ENCODE measurements at places on chromosomes 4 and X.

GRCh38 chrX:96843566-96843965, 40.1 kb upstream of the RPA4 start:
- DNase-seq = no peak

GRCh38 chr4:81146466-81146865, 68.6 kb downstream of the PRKG2 start:
- no peak for DNase-seq

GRCh38 chr4:88158038-88158488, 376 bp downstream of the ABCG2 start:
- no peak for DNase-seq

GRCh38 chr4:2797545-2798305, 4.8 kb downstream of the SH3BP2 start:
- DNase-seq = peak; percentile 53

DNA sequence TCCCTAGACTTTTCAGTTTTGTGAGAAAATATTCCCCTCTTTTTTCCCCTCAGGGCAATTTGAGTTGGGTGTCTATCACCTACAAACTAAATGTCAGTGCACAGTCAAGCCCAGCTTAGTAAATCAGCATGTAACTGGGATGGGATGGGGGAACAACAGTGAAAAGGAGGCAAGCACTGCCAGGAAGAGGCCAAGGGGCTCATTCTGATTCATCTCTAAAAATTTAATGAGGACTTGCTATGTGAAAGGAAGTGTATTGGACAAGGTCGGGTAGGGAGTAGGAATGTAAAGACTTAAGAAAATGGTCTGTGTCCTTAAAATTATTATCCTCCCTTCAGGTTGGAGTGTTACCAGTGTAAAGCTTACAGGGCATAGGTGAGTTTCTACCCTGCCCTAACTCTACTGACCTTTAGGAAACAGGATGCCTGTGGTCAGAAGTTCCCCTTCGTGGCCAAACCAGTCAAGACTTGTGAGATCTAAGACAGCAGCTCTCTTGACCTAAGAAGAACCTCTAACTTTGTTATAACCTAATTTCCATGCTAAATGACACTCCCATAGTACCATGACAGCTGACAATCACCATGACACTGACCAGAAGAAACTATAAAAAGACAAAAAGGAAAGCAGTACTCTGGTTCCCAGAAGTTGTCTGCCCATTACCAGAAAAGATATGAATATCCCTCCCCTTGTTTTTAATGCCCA, 194.4 kb upstream of the LDB2 start:
- no peak for DNase-seq

DNA sequence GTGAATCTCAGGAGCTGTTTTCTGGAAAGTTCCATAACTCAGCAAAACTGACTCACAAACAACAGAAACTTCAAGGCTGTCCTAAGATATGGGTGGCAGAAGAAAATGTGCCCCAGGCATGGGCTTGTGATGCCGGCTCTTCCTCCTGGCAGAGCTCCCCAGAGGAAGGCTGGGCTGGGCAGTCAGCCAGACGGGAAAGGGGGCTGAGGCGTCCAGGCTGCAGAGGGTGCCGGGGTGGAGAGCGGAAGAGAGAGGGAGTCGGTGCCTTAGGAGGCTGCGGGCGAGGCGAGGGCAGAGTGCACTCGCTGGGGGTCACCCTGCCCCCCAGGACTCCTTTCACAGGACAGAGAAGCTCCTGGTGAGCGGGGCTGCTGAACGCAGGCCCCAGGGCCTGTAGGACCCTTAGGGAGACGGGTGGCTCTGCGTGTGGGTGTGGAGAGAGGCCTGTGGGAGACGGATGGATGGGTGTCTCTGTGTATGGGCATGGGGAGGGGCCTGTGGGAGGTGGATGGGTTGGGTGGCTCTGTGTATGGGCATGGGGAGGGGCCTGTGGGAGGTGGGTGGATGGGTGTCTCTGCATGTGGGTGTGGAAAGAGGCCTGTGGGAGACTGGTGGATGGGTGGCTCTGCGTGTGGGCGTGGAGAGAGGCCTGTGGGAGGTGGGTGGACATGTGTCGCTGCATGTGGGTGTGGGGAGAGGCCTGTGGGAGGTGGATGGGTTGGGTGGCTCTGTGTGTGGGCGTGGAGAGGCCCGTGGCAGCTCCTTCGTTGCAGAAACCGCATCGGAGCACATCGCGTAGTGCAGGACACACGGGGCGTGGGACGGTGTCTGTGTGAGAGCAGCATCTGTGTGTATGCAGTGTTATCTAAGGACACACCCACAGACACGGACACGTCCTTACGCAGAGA, 15.9 kb downstream of the PCGF3 start:
- no peak for DNase-seq

DNA sequence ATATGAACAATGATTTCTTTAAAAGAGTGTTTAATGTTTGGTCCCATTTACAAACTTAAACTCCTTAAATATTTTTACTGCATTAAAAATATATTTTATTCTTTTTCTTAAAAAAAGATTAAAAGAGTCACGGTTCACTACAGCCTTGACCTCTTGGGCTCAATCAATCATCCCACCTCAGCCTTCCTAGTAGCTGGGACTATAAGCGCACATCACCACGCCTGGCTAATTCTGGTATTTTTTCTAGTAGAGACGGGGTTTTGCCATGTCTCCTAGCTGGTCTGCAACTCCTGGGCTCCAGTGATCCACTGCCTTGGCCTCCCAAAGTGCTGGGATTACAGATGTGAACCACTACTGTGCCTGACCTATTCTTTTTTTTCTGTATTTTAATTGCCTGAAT, 104.7 kb upstream of the TLR2 start:
- no peak for DNase-seq

DNA sequence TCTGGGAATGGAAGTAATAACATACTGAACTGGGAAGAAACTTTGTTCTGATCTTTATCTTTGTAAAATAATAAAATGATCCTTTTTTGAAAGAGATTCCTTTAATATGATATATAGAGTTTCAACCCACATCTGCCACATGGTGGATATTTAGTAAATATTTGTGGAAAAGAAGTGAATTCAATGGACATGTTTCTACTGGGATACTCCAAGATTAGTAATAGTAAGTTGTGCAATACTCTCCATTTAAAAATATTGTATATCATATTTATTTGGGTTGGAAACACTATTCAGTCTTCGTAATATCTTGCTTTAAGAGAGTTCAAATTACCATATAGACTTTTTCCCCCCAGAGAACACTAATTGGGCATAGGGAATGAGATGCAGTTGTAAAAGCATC, 17.8 kb upstream of the ARSJ start:
- no peak for DNase-seq

DNA sequence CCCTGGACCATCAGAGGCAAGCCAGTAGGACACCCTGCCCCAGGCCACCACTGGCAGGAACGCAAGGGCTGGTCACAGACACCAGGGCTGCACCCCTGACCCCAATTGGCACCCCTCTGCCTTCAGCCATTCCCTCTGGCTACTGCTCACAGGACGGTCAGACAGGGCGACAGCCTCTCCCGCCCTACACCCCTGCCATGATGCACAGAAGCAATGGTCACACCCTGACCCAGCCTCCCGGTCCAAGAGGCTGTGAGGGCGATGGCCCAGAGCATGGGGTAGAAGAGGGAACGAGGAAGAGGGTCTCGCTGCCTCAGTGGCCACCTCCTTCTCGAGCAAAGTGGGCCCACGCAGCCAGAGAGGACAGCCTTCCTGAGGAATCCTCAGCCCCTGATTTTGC, 143.5 kb downstream of the SOWAHB start:
- no peak for DNase-seq

DNA sequence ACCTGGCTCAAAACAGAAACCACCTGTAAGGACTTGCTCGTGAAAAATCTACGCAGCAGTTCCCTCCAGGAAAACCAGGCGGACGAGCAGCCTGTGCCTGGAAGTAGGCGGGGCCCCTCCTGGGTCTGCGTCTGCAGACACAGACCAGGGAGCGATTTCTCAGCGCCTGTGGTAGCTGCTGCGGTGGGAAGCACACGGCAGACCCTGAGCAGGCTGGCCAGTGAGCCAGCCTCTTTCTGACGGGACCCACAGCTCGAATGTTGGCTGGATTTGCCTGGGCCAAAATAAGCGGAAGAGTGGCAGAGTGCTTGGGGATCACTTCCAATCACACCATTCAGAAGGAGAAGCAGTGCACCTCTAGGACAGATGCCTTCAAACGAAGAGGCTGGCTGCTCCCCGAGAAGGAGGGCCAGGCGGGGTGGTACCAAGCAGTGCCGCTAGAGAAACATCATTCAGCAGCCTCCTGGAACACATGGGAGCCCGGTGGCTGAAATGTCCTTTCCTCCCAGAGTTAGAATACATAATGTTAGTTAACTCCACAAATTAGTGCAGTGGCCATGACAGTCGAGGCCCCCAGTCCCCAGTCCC, 85.9 kb downstream of the GATB start:
- DNase-seq = no peak

DNA sequence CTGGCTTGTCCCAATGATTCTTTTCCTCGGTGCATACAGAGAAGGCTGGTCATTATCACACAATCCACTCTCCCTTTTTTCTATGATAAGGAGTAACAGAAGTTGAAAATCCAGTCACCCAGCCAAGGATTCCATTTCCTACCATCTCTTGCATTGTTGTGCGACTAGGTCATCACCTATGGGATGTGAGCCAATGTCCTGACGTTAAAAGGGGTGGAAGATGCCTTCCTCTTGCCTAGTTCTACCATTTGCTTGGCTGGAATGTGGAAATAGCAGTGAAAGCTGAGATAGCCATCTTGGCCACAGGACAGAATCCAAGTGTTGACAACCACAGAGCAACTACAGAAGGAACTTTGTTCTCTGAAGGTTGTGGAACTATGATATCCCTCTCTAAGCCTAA, 132.2 kb upstream of the KIT start:
- DNase-seq = no peak

DNA sequence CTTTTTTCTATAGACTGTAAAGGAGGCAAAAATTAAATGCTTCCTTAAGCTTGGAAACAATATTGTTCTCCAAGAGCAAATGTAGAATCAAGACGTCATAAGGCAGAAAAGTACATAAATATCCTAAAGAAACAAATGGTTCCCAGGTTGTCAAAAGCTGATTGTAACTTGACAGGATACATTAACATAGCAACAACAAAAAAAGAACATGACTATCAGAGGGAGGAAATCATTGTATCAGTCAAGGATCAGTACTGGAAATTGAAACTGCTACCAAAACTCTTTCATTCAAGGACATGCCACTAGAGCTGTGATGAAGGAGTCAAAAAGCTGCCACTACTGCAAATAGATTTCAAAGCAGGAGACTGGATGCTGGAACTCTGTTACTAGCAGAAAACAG, 168.3 kb downstream of the BTC start:
- DNase-seq = no peak

DNA sequence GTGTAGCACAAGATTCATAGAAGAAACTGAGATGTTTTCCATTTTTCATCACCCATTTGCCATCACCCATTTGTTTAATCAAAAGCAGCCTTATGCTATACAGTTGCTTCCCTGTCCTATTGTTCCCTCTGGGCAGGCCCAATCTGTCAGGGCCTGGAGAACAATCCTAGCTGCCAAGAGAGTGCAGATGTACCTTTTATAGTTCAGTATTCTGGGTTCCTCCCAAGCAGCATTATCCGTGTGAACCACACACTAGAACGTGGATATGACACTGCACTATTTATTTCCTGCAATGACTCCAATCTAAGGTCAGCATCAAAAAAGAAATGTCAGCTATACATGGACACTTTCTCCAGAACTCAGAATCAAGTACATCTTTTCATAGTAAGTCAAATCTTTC, 269.0 kb downstream of the ADGRA3 start:
- no peak for DNase-seq

GRCh38 chr4:14812101-14812500, 190.2 kb upstream of the CPEB2 start:
- no peak for DNase-seq

GRCh38 chrX:95919605-95920004, 765.0 kb upstream of the DIAPH2 start:
- no peak for DNase-seq

DNA sequence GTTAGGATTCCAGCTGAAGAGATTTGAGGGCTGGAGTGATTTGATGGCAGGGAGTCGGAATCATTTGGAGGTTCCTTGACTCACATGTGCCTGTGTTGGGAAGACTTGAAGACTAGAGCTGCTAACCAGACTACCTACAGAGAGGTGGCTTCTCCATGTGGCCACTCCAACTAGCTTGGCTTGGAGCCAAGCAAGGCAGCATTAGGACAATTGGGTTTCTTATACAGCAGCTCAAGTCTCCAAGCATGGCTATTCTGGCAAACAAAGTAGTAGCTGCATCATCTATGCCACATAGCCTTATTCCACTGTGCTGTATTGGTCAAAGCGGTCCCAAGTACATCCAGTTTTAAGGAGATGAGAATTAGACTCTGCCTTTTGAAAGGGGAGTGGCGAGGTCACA, 171.7 kb upstream of the SLC4A4 start:
- no peak for DNase-seq

DNA sequence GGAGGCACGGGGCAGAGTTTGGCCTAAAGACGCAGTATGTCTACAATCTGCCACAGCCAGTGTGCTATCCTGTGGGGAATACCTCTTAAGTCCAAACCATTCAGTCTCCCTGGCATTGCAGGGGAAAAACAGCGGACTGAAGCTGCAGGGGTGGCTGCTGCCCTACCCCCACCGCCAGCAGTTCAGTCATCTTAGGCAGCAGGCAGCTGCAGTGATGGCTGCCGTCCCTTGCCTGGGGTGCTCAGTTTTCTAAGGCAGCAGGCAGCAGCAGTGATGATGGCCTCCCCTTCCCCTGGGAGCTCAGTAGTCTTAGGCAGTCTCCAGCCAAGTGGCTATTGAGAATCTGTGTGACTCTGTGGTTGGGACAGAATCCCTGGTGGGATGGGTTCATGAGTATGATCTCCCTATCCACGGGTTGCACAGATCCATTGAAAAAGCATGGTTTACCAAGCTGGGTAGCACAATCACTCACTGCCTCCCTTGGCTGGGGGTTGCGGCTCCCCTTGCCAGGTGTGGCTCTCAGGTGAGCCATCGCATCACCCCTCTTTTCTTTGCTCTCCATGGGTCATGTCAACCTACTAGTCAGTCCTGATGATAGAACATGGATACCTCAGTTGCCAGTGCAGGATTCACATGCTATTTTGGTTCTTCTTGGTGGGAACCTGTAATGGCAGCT, 48.9 kb upstream of the GRID2 start:
- no peak for DNase-seq

DNA sequence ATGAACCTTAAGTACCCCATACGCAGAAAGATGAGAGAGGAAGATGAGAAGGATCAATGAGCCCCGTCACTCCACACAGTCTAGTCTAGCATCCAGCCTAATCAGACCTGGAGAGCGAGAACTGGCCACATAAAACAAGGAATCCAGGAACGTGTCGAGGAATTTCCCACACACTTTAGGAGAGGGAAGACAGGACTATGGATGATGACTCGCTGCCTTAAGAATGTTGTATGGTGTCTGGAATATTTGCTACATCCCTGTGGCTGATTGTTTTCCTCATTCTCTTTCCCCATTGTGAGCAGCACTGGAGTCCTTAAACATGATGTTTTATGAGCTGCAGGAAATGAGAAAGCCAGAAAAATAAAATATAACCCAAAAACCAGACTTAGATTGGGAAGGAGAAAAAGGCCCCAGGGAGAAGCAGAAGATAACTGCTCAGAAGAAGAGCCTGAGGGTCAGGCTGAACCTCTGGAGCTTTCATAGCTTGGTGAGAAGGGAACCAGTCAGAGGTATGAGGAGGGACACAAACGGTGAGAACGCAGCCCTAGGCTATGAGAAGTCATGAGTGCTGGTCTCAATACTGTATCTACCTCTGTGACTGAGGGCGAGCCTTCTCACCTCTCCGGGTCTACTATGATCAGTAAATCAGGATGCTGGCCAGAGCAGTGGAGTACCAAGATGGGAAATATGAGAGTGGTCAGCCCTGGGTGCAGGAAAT, 139.5 kb upstream of the NOCT start:
- no peak for DNase-seq

Measured in activated T-cell treated with anti-CD3 and anti-CD28 coated beads for 4 hours (primary cell).